Heart right ventricle (tissue), 16 donors: ENCODE measurements at places on chromosomes 1 and 21. TPM values are rescaled to one million over a fixed set of nuclear protein-coding genes. Genes with fewer than 3 reads are reported as not detected.

Gene LCE1A
- not detected for total RNA-seq

Gene HSD11B1
- 15.7 TPM for total RNA-seq

Gene NR0B2
- total RNA-seq = 6.2 TPM

Gene KRTAP19-1
- total RNA-seq = not detected

GRCh38 chr1:53470584-53470983, 11.4 kb downstream of the DMRTB1 start:
- no peak for DNase-seq

- DNase-seq = no peak
Observed at GRCh38 chr1:215256936-215257679, 174.6 kb downstream of the KCNK2 start.

DNA sequence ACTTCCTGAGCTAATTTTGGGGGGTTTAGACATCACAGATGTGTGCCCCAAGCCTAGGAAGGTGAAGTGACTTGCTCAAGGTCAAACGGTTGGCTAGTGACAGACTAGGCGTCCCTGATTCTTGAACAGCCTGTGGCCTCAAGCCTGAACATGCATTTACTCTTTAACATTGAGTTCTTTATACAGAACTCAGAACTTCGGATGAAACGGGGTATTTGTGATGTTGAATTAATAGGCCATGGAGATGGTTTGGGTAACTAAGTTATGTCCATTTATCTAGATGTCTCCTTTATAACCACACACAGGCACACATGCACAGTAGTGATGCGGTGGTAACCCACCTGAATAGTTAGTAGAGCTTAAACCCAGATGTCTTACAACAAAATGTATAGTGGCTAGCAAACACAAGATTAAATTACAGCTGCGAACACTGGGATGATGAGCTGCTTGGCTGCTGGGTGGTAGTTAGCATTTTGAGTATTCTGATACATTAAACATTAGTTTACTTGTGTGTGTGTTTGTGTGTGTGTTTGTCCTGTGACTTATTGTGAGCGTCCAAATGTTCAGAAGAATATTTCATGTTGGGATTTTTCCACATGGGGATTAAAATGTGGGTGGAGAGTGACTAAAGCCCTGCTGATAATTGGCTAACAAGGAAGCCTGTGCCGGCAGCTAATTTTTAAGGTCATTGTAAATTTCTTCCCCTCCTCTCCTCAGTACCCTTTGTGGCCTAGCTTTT, 2.3 kb downstream of the ATP1A1 start:
- no peak for DNase-seq

DNA sequence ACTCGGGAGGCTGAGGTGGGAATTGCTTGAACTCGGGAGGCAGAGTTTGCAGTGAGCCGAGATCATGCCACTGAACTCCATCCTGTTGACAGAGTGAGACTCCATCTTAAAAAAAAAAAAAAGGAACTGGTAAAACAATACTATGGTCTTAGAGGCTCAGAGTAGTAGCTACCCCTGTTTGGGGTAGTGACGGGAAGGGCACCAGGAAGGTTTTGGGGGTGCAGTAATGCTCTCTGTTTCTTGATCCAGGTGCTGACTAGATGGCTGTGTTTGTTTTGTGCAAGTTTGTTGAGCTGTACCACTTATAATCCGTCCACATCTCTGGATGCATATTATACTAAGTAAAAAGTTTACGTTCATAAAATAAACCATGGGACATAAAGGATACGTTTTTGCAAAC, 765.8 kb upstream of the TPTE start:
- DNase-seq = no peak

DNA sequence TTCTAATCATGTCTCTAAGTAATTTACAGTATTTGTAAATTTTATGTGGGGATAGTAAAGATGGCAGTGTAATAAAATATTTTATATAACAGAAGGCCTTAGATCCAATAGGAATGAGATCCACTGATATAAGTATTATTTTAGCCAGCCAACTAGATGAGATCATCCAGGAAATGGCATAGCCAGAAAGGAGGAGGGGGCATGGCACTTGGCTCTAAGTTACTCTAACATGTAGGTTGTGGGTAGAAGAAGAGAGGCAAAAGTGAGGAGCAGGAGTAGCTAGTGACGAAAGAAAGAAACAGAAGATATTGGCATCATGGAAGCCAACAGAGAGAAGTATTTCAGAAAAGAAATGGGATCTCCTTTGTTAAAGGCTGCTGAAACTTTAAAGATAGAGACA, 426.1 kb downstream of the PTPRC start:
- no peak for DNase-seq
